ENCODE measurements at places on chromosomes 1 and 21.

DNA sequence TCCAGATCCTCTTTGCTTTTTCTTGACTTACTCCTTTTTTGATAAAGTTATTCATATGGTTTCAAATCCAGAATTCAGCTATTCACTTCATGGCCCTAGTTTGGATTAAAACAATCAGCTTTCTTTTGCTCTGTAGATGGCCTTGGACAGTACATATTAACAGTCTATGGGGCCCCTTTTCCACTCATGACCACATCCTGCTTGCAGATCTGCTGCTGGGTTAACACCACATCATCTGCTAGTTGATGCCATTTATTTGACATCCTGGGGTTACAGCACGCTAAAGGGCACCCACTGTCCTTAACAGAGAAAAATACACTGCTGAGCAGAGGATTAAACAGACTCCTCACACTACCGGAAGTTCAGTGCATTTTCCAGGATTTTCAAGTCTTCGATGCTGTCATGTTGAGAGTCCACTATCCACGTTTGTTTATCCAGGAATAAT is 941 bp upstream of the IFI16 start:
- DNase-seq: no peak

DNA sequence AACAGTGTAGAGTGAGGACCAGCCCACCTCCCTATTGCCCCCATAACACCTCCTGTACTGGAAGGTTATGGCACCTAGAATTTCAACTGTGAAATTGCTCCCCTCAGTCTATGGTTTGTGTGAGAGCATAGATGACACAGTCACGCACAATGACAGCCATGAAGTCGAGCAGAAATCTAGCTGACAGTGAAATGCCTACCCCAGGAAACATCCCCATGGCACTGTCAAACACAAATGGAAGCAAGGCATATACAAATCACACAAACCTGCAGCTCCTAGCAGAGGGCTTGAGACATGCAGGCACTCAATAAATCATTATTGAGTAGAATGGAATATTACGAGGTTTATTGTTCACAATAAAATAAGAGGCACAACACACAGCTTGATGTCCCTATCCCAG is 142.5 kb upstream of the ST6GALNAC5 start:
- DNase-seq: no peak

- DNase-seq: no peak
These were observed 156.8 kb upstream of the GORAB start for GRCh38 chr1:170375082-170375723.

GRCh38 chr1:15485636-15486035 is 9.7 kb downstream of the CELA2B start:
- no peak for DNase-seq

DNA sequence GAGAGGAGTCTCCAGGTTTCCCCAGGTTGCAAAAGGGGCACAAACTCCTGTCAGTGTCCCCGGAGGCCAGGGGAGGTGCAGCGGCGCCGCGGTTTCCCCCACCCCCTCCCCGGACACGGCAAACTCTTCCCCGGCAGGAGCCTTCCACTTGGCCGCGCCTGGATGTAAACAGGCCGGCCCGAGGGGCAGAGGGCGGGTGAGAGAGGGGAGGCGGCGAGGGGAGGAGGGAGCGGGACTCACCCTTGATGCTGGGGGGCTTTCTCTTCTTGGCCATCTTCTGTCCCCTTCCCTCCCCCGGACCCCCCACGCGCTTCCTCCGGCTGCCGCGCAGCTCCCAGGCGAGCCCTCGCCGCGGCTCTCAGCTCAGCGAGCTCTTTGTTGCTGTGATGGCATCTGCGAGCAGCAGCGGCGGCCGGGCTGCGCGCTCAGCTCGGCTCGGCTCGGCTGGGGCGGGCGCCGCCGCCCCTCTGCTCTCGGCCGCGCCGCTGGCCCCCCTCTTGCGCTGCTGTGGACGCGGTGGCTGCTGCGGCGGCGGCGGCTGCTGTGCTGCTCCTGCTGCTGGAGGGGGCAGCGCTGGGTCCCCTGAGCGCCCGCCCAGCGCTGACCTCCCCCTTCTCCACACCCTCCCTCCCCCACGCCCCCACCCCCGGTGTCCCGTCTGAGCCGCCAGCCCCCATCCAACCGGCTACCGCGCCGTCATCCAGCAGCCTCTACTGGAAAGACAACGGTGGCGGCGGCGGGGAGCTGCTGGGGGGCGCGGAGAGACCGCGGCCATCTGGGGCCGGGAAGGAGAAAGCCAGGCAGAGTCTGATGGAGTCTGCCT is 4.9 kb upstream of the SLC44A5 start:
- DNase-seq: no peak

DNA sequence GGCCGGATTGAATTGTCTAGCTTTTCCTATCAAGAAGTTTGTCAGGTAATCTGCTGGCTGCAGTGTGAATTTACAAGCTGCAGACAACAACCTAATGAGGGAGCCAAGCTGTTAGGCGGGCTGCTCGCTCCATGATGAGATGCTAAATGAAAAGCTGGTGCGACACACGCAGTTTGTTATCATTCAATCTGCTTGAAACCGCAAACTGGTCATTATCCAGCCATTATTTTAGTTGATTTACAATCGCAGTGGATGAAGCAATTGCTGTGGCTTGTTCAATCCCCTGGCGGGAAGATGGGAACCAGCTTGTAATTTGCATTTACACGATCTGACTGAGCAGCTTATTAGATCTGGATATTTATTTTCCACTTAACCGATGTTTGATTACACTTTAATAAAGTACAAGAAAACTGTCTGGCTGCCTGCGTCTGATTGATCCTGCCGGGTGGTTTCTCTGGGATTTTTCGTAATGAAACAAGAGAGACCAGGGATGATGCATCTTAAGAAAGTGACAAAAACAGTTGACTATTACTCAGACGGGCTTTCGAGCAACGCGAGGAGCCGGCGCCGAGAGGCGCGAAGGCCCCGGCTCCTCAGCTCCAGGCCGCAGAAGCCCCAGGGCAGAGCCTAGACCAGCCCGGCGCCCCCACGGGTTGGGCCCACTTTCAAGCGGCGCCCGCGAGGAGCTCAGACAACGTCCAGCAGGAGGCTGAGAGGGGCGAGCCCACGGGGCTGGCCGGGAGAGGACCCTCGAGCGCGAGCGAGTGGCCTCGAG is 118.0 kb upstream of the BARHL2 start:
- no peak for DNase-seq

DNA sequence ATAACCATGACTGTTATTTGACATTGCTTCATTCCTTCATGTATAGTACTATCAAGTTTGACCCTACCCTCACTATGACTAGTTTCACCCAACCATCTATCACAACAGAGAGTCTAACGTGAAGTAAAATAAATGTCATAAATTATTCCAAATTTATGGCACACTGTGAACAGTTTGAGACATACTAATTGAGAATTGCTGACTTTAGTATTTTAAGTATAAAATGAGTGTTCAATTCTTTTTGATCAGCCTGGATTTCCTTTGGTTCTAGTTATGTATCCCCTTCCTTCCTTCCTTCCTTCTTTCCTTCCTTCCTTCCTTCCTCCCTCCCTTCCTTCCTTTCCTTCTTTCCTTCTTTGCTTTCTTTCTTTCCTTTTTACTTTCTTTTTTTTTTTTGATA is 14.5 kb downstream of the CR1 start:
- DNase-seq: no peak

GRCh38 chr1:118826669-118827068 is 161.5 kb downstream of the TBX15 start:
- DNase-seq: no peak

GRCh38 chr1:221724931-221725605 is 16.8 kb downstream of the DUSP10 start:
- no peak for DNase-seq

DNA sequence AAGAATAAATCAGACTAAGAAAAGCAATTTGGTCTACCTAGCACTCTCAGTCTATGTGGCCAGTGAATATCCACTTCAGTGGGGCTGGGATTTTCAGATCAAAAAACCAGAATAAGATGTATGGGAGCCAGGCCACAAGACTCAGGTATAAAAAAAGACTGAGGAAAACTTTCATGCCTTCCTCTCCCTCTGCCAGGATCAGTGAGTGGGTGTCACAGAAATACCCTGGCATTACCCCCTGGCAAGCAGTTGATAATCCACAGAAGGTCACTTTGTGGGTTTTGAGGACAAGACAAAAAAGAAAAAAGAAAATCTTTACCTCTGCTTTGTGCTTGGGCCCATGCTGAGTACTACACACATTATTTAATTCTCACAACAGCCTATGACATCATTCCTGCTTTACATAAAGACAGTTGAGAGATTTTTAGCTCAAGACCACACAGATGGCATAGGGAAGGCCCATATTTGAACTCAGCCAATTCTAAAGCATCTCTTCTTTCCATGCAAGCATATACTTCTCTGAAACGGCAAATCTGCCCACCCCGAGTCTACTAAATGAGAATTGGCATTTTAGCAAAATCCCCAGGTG is 57.6 kb downstream of the DESI2 start:
- no peak for DNase-seq

- no peak for DNase-seq
These were observed 16.4 kb downstream of the GPSM2 start for GRCh38 chr1:108893141-108893530.

DNA sequence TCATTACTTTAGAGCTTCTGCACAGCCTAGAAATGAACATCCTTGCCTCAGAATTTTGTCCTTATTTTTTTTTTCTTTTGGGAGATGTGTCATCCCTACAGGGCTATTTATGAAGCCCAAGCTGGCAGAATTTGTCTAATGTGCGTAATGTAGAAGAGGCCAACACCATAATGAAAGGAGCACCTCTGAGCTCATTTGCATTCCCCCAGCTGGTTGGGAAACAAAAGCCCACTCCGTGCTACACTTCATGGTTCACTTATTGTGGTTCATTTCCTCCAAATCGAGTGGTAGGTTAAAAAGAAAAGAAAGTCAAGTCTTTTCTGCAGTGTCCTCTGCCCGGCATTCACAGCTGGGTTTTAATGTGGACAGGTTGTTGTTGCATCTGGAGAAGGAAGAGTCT is 73.5 kb downstream of the KAZN start:
- no peak for DNase-seq

DNA sequence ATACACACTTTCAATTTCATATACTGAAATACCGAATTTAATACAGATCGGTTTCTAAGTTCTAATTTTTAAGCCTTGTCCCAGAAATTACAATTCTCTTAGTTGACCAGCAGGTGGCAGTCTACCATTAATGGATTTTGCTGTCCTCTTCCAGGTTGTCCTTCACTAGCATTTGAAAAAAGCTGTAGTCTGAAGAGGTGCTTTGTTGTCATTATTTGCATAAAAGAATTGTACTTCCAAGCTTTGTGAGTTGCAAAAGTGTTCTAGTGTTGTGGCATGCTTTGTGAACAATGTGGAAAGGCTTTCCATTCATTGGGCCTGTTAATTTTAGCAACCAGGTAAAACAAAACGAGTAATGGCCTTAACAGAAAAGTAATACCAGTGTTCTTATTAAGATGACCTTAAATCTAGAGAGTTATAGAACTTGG is 193.6 kb downstream of the RPS6KC1 start:
- peak; percentile 29 for DNase-seq

DNA sequence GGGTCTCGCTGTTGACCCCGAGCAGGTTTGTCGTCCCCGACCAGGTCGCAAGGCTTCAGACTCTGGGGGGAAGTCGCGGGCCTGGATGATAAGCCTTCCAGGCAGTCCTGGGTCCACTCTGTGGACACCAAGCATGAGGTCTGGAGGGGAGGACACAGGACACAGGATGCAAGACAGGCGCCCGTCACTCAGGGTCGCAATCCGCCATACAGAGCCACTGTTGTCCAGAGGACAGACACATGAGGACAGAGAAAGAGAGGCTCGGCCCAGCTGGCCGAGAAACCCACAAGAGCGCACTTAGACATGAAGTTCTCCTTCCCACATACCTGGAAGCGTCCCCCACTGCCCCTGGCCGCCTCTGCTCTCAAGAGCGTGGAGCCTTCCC is 4.8 kb upstream of the FOXD2 start:
- no peak for DNase-seq

DNA sequence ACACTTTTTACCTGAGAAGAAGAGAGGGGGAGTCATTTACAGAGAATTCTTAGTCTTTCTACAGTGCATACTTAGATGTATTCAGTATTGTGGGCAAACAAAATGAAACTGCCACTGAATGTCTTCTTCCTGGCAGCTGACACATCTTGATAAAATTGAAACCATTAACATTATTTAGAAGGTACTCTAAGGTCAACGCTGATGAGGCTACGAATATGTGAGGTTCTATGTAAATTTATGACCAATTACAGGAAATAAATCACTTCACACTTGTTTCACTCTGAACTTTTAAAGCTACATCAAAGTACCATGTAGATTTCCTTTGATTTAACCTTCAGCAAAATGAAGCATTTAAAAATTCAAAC is 51.3 kb upstream of the GFI1 start:
- DNase-seq: no peak
